ENCODE measurements at places on chromosomes 1 and 21. TPM values are rescaled to one million over a fixed set of nuclear protein-coding genes. Genes with fewer than 3 reads are reported as not detected.

DNA sequence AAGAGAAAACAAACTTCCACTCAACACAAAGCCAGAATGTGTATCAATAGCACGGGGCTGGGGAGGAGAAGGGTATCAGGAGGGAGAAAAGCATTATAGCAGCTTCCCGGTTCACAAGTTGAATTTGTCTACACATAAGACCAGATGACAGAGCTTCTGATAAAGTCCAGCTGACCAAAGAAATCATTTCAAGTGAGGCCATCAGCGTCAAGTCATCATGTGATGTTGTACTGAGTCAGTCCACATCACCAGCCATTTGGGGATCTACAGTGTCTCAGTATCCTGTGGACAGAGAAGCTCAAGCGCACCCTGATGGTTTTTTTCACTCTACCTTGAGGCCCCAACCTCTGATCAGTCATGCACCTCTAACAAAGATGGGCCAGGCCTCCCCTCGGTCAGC lies 33.0 kb downstream of the SETD4 start:
- DNase-seq, result no peak

DNA sequence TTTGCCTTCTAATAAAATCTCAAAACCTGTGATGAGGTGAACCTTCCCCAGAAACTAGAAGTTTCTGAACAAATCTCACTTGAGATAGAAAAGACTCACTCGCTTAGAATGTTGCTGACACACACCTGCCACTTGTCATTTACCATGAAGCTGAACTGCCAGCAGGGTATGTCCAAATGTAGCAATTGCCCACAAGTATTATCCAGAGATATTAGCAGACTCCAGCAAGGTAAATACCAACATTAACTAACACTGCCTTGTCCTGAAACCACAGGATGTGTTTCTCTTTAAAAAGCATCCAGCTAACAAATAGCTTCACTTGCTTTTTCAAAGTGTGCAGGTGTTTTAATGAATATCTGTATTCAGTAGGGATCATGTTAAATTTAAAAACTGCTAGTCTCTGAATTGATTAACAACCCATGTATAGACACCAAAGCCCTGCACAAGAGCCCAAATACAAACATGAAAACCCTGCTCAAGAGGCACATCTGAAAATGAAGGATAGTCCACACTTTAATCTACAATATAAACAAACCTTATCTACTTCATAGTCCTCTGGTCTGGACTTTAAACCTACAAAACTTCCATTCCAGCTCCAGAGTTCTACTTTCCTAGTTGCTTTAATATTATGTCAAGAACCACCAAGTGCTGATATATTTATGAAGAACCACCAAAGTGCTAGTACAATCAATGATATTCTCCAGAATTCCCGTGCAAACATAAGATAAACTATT lies 19.3 kb downstream of the KRTAP8-1 start:
- no peak for DNase-seq

- no peak for DNase-seq
These were observed 538.5 kb downstream of the NEGR1 start for GRCh38 chr1:71743862-71744261.

DNA sequence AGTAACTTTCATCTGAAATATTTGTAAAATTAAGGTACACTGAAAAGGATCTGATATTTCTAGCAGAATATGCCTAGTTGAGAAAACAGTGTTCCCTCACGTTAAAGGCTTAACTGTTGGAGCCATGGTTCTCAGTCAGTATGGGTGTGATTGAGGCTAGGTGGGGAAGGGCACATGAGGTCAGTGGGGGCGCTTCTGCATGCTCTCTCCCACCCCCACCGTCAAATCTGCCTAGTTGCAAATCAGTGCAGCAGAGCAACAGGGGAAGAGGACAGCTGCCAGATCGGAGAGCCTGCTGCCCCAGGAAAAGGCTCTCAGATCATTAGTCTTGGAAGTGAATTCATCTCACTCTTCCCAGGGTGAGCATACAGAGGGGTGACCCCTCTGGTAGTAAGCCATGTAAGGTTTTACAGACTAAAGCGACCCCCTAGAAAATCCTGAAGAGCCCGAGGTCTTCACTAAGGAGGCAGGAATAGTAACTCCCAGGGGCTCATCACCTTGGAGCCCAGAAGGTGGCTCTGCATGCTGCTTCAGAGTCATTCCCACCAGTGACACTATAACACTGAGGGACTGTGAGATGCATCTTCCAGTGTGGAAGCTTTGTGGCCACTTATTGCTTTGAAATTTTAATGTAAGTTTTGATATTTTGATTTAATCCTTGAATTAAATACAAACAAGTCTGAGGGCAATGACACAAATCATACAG lies 83.1 kb upstream of the BARHL2 start:
- DNase-seq, result no peak

DNA sequence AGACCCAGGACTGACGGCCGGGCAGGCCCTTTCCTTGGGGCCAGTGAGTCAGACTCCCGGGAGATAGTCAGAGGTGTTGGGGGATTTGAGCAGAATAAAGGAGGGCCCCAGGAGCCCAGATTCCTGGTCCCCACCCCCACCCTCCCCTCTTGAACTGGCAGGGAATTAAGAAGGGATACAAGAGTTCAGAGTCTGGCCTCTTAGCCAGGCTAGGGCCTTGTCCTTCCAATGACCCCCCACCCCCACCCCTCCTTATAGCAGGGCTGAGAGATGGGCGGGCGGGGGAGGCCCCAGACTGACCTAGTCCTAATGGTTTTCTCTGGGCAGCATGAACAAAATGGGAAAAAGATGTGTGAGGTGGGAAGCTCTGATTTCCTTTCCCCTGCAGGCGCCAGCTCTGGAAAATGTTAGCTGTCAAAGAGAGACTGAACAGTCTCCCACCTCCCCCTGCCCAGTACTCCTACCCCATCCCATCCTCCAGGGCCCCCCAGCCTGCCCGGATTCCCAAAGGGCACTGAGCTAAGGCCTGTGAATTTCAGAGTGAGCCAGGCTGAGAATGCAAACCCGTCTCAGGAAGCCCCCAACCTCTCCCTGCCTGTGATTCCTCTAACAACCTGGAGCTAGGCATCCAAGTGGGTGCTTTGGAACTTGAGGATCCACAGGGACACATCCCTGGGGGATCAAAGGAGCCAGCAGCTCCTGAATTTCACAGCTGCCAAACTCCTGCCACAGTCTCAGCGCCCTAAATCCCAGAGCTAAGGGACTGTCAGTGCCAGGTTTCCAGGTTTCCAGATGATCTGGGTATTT lies 5.8 kb upstream of the CRABP2 start:
- no peak for DNase-seq

- DNase-seq, result no peak
These were observed 22.9 kb upstream of the MTF2 start for GRCh38 chr1:93056214-93056613.

DNA sequence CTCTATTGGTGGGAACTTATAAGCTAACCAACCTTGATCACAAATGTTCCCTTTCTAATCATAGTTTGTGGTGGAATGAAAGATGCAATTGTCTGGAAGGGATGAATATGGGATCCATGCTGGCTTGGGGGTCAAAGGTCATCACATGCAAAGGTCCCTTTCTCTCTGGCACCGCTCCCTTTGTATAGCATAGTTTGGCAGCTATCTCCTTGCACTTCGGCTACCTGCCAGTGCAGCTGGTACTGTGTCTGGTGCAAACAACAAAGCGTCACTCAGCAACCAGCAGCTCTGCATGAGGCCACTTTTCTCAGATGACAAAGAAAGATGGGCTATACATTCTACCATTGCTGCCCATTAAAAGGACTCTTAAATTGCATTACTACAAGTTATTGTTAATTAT lies 188.2 kb upstream of the NFIA start:
- DNase-seq, result no peak

Gene WDR64
- total RNA-seq, result not detected

GRCh38 chr1:219398815-219399396 lies 214.0 kb downstream of the ZC3H11B start:
- no peak for DNase-seq

GRCh38 chr1:151935154-151935553 lies 25.8 kb upstream of the THEM4 start:
- DNase-seq, result no peak

Gene C1orf185
- not detected for total RNA-seq

DNA sequence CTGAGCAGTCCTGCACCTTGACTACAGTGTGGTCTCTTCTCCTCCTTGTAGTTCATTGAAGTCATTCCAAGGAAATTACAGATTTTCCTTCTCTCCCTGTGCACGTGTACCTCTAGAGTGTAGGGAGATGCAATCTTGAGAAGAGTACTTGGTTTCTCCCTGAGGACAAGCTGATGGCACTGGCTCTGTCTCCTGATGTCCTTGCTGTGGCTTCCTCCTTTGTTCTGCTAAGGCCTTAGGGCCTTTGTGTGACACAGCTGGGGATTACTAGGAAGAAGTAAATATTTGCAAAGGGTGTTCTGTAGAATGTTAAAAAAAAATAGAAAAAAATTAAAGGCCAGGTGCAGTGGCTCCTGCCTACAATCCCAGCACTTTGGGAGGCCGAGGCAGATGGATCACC lies 66.2 kb upstream of the APOBEC4 start:
- no peak for DNase-seq

DNA sequence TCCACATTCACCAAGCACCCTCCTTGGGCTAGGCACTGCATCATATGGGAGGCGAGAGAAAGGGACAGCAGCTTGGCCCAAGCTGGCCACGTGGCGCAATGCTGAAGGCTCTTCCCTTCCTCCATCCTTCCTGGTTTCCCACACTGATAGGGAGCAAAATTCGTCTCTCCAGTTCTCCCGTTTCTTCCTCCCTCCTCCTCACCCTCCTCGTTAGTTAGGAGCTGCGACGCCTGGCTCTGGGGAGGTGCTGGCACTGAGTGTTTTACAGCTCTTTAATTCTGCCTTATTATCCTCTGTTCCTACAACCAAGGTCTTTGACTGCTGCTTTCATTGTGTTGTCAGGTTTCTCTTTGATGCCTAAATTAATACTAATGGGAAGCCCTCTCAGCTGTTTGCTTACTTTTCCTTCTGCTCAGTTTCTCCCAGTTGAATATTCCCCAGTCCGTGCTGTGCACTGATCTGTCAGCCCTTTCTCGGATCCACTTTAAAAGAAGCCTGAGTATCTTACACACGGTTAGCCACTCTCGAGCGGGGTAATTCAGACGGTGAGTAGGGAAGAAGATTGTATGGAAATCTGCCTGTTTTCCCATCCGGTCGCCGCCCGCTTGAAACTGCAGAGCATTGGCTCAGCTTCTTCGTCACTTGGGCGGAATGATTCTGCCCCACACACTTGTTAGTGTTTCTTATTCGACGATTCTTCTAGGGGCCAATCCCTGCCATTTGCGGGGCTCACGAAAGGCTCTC lies 56.2 kb upstream of the SMYD2 start:
- no peak for DNase-seq

- peak; percentile 72 for DNase-seq
These were observed 13.5 kb downstream of the LDLRAP1 start for GRCh38 chr1:25556791-25557476.

- no peak for DNase-seq
These were observed 33.9 kb upstream of the OPRD1 start for GRCh38 chr1:28778021-28778420.

Gene FABP3
- 17.9 TPM for total RNA-seq

Gene STUM
- total RNA-seq, result 24.0 TPM

Gene TCP10L
- 7.9 TPM for total RNA-seq

All from cerebellum (tissue), 4 donors.